ACHN (cell line): ENCODE measurements at places on chromosomes 13 and 19.

- no peak for DNase-seq
Observed at GRCh38 chr13:27203186-27203585, 31.6 kb upstream of the USP12 start.

- no peak for DNase-seq
Observed at GRCh38 chr19:30530751-30531150, 158.6 kb downstream of the ZNF536 start.

DNA sequence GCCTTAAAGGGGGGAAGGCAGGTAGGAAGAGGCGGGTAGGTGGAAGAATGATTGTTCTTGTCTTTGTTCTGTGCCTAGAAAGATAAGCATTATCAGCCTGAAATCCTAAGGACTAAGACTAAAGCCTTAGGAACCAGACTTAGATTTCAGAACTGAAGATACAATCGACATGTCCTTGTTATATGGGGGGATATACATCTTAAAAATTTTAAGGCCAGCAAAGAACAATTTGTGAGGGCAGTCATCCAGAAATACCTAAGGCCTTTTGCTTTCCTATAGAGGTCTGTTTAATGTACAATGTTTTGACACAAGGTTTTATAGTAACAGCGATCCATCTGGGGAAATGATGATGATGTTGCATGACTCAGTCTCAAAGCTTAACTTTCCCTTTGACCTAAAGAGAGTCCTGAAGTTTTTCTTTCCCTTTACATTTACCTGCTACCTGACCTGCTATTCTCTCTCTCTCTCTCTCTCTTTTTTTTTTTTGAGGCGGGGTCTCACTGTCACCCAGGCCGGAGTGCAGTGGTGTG is 20.2 kb upstream of the CEACAM6 start:
- DNase-seq = no peak

DNA sequence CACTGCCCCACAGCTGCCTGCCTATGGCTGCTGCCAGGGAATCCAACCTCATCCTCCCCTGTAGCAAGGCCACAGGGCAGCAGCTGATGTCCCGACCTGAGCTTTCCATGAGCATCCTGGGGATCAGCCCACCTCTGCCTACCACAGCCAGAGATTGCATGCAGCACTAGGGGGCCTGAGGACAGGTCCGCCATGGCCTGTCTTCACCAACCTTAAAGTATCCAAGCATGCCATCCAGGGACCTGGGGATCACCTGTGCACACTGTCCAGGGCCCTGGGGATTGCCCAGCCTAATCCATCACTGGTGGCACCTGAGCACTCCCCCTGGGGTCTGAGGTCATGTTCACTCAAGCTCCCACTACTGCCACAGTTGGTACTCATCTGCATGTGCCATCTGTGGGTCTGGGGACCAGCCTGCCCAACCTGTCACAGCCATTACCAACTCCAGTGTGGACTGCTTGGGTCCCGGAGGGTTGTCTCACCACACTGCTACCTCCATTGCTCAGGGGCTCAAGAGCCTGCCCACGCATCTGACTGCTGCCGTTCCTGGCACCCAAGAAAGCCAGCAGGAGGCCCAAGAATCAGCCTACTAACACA is 53.0 kb downstream of the KCTD15 start:
- DNase-seq = no peak

DNA sequence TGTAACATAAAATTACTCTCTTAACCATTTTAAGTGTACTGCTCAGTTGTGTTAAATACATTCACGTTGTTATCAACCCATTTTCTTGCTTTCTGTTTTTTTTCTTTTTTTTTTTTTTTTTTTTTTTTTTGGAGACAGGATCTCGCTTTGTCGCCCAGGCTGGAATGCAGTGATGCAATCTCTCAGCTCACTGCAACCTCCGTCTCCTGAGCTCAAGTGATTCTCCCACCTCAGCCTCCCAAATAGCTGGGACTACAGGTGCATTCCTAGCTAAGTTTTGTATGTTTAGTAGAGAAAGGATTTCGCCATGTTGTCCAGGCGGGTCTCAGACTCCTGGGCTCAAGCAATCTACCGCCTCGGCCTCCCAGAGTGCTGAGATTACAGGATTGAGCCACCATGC is 42.5 kb upstream of the C13orf42 start:
- DNase-seq = no peak

DNA sequence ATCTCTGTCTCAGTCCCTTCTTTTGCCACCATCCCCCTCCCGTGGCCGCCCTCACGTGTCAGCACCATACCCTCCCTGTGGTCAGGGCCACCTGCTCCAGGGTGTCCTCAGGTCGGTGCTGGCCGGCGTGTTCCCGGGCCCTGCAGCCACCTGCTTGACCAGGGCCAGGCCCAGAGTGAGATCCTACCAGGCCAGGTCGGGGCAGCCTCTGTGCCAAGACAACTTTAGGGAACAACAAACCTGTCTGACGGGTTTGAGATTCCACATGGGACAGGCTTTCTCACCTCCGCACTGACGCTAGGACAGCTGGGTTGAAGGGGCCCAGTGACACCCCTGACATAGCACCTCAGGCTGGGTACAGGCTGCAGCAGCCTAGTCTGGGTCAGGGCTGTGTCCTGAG is 7.5 kb upstream of the SBNO2 start:
- DNase-seq = no peak

DNA sequence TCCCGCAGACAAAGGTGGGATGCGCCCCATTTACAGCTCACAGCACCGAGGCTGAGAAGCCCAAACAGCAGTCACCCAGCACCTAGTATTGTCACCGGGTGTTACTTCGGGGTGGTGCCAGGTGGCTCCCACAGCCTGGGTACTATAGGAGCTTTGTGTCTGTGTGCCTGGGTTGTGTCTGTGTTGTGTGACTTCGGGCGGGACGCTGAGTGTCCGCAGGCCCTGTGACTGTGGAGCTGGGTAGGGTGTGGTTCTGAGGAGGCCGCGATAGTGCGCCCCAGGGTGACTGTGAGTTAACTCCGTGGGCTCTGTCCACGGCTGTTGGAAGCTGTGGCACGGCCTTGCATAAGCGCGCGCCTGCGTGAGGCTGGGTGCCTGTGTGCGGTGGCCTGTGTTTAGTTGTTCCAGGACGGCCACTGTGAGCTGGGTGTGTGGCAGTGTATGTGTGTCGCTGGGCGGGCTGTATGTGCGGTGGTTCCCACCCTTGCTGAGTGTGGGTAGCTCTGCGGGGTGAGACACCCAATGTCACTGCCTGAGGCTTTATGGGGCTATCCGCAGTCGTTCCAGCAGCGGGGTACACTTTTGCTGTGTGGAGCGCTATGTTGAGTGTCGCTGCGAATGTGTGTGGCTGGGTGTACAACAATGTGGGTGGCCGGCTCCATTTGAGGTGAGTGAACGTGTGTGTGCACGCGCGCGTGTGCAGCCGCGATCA is 559 bp upstream of the SSBP4 start:
- no peak for DNase-seq

DNA sequence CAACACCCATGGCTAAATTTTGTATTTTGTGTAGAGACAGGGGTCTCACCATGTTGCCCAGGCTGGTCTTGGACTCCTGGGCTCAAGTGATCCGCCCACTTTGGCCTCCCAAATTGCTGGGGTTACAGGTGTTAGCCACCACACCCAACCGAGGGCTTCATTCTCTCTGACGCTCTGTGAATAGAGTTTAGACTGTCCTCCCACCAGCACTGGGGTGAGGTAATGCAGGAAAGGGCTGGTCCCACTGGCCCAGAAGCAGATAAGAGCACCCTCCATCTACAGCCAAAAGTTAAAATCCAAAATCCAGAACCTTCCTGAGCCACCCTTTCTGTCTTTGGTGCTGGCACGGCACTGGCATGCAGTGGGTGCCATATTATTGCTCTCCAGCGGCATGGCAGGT is 31.8 kb upstream of the HOMER3 start:
- DNase-seq = no peak

DNA sequence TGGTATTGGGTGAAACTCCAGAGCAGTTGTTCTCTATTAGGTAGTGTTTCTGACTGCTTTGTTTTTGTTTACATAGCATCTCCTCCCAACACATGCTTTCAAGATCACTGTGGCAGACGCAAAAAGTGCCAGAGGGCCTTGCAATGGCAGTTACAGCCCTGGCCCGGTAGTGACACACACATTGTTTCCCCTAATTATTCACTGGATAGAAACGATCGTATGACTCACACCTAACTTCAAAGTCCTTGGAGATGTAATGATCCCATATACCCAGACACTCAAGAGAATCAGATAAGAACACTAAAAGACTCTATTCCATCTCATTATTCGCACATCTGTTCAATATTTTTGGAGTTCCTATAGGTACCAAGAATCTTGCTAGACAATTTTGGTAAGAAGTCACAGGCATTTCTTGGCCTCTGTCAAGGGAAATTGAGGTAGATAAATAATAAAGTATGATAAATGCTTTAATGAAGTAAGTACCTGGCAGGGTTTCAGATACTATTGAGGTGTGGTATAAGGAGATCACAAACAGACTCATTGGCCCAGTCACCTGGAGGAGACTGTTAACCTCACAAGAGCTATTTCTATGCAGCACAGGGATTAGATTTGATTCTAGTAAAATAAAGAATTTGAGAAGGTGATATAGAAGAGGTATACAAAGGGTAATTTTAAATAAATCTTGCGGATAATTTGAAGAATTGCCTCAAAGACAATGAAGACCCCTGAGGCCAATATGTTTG is 485.3 kb downstream of the SLITRK6 start:
- DNase-seq = peak; percentile 1

- peak; percentile 86 for DNase-seq
Observed at GRCh38 chr19:47729468-47729798, 15.9 kb upstream of the NOP53 start.

DNA sequence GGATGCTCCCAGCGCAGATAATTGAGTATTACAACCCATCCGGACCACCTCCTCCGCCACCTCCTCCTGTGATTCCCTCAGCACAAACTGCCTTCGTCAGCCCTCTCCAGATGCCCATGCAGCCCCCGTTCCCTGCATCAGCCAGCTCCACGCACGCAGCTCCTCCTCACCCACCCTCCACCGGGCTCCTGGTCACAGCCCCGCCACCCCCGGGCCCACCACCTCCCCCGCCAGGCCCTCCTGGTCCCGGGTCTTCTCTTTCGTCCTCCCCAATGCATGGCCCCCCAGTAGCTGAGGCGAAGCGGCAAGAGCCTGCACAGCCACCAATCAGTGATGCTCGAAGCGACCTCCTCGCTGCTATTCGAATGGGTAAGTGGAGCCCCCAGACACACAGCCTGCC is 78.0 kb downstream of the GPR12 start:
- no peak for DNase-seq

DNA sequence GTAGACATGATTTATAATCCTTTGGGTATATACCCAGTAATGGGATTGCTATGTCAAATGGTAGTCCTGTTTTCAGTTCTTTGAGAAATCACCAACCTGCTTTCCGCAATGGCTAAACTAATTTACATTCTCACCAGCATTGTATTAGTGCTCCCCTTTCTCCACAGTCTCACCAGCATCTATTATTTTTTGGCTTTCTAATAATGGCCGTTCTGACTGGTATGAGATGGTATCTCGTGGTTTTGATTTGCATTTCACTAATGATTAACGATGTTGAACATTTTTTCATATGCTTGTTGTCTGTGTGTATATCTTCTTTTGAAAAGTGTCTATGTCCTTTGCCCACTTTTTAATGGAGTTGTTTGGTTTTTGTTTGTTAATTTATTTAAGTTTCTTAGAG is 165.1 kb downstream of the PDS5B start:
- DNase-seq = no peak

- DNase-seq = no peak
Observed at GRCh38 chr13:100954430-100955305, 280.1 kb upstream of the TMTC4 start.

DNA sequence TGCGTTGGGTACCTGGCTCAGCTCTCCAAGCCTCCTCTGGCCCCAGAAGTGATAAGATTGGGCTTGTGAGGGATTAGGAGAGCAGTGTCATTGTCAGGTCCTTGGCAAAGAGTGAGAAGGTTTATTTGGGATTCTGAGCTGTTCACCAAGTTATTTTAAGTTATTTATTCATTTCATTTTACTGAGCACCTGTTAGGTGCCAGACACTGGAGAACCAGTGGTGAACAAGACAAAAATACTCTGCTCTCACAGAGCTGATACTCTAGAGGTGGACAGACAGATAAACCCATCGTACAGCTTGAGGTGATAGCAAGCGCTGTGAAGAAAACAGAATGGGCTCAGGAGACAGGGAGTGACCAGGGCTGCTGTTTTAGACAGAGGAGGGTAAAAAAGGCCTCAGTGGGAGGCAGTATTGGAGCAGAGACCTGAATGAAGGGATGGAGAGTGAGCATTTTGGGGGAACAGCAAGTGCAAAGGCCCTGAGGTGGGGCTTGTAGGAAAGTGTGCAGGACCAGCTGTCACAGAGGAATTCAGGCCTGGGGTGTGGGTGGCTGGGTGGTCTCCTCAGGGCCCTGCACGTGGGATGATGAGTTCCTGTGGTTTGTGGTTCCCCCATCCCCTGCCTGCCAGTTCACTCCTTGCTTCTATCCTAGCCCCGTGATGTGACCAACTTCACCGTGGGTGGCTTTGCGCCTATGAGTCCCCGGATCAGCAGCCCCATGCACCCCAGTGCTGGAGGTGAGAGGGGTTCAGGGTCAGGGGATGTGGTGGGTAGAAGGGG is 8.7 kb upstream of the TIMM50 start:
- no peak for DNase-seq

DNA sequence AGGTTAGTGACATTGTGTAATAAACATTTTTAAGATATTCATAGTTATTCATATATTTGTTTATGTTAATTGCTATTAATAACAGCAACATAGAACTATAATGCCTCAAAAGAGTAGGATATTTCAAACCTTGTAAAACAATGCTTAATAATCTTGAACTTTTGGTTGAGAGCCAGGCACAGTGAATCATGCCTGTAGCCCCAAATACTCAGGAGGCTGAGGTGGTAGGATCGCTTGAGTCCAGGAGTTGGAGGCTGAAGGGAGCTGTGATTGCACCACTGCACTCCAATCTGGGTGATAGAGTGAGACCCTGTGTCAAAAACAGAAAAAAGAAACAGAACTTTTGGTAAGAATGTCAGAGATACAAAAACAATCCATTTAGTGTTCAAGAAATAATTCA is 213.9 kb upstream of the SLITRK1 start:
- no peak for DNase-seq

- DNase-seq = no peak
Observed at GRCh38 chr19:12295191-12295590, 508 bp upstream of the ZNF44 start.

- no peak for DNase-seq
Observed at GRCh38 chr13:41137241-41137640, 4.6 kb upstream of the KBTBD6 start.

- DNase-seq = no peak
Observed at GRCh38 chr19:23925285-23925684, 10.6 kb downstream of the ZNF726 start.
